Mucosa of descending colon (tissue), 3 donors: ENCODE measurements at places on chromosomes 13 and 19.

DNA sequence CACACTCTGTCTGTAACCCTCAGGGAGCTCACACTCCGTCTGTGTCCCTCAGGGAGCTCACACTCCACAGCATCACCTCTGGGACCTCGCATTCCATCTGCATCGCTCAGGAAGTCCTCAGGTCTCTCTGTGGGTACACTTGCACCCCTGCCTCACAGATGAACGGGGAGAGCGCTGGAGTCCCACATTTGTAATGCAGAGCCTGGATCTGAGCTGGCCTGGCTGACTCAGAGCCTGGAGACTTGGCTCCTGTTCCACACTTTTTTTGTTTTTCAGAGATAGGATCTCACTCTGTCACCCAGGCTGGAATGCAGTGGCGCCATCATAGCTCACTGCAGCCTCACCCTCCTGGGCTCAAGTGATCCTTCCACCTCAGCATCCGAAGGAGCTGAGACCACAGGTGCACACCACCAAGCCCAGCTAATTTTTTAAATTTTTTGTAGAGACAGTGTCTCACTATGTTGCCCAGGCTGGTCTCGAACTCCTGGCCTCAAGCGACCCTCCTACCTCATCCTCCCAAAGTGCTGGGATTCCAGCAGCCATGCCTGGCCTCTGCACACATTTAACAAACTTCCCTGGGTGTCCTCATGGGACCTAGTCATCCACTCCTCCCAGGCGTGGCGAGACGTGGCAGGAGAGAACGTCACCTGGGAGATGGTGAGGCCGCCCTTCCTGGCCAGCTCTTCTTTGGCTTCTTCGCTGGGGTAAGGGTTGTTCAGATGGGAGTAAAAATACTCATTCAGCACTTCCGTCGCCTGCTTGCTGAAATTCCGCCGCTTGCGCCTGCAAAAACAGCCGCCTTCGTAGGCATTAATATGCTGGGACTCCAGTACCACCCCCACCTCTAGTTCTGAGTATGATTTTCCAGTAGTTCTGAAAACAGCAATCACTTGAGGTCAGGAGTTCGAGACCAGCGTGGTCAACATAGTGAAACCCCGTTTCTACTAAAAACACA lies 31.0 kb downstream of the CILP2 start:
- DNase-seq, result no peak

DNA sequence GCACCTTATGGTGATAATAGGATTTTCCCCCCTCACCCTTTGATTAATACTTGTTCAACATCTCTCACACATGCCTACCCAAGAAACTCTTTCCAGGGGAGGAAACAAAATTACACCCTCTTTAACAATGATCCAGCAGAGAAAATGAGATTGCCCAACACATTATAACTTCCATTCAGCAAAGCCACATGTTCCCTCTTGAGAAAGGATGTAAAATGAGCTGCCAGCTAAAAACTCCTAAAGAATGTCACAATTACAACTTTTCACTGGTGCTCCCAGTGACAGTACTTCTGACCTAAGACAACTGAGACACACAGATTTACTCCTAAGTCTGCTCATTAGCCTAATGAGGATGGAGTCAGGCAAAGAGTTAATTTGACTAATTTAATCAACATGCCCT lies 621.4 kb downstream of the DIAPH3 start:
- no peak for DNase-seq

- no peak for DNase-seq
Measured at GRCh38 chr13:107209824-107210722, 642.1 kb upstream of the ARGLU1 start.

- no peak for DNase-seq
Measured at GRCh38 chr13:24694907-24695306, 14.7 kb downstream of the ATP12A start.

GRCh38 chr19:15324791-15325519 lies 7.4 kb downstream of the BRD4 start:
- no peak for DNase-seq

- no peak for DNase-seq
Measured at GRCh38 chr13:97413694-97414093, 20.3 kb upstream of the RAP2A start.

DNA sequence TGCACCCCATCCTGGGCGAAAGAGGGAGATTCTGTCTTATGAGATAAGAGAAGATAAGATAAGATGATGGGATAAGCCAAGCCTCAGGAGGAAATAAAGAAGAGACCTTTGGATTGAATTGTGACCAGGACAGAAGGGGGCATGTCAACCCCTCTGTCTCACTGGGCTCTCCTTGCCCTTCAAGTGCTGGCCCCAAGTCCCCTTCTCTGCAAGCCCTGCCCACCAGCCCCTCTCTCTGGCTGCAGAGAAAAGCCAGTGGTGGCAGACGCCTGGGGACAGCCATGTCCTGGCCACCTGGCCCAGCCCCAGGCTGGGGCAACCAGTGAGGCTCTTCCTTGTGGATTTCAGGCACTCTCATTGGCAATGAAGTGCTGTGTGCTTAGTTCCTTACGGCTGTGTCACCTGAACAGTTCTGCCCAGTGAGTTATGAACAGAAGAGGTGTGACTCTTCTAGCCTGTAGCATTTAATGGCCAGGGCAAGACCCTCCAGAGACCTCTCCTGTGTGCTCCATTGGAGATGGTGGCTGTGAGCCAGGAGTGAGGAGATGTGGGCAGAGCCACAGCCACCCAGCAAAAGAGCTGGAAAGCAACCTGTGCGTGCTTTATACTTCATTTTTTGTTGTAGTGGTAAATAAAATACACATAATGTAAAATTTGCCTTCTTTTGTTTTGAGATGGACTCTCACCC lies 6.1 kb upstream of the BTBD2 start:
- DNase-seq, result no peak

GRCh38 chr13:21079761-21080592 lies 18.6 kb upstream of the LATS2 start:
- DNase-seq, result no peak

GRCh38 chr13:98972627-98973026 lies 5.2 kb downstream of the DOCK9 start:
- no peak for DNase-seq

GRCh38 chr13:29969286-29969685 lies 118.9 kb upstream of the UBL3 start:
- DNase-seq, result no peak

GRCh38 chr13:112953591-112954487 lies 15.2 kb upstream of the MCF2L start:
- DNase-seq, result no peak
